Nephron progenitor cell (in vitro differentiated cells): ENCODE measurements at places on chromosomes 4 and X.
A peak's percentile ranks its signal among the peaks of the same experiment; 100 is the strongest.

DNA sequence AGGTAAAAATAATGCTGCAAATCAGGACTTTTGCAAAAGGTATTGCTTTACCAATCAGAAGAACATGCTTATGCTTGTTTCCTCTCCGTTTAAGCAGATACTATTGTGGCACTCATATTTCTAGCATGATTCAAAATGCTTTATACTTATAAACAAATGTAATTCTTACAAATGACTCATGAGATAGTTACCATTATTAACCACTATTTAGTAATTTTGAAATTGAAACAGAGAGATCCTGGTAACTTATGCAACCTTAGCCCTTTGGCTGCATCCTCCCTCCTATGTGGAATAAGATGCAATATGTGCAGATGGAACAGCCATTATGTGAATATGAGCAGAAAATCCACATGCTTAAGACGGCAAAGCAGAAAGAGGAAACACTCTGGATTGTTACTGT is 164.7 kb downstream of the PCDH18 start:
- DNase-seq = no peak

GRCh38 chrX:35149517-35149916 is 206.9 kb downstream of the FAM47B start:
- no peak for DNase-seq

- no peak for DNase-seq
These were observed 333.8 kb upstream of the GRIA3 start for GRCh38 chrX:122850326-122850725.

- peak; percentile 18 for DNase-seq
These were observed 178.5 kb downstream of the CBR4 start for GRCh38 chr4:168831585-168831918.

DNA sequence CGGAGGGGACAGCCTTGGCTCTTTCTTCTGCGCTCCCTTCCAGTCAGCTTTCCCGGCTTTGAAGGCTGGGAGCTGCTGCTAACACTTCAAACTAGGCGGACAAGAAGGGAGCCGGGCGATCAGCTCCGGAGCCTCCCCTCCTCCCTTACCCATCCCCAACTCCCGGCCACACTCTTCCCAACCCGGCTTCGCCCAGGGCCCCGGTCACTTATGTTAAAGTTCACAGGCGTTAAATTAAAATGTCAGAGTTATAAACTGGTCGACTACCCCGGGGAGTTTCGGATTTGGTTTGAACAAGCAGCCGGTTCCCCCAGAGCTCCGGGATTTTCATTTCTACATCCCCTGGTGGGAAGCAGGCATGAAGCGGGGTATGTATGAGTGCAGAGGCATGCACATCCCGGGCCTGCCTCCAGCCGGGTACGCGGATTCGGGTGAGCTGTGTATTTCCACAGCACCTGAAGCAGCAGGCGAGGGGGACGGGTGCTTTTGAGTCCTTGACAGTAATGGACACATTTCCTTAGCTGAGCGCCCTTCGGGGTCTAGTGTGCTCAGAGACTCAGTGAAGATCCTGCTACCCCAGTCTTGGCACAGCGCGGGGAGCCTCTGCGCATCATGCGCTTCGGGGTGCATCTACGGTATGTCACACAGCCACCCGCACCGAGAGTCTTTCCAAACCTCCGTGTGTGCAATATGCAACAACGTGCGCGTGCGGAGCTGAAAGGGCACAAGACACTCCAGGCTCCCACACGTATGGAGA is 880 bp downstream of the UNC5C start:
- peak; percentile 42 for DNase-seq

GRCh38 chr4:184760681-184761080 is 26.8 kb upstream of the CENPU start:
- DNase-seq = no peak

- no peak for DNase-seq
These were observed 9.0 kb upstream of the CD99L2 start for GRCh38 chrX:150907474-150907873.

GRCh38 chrX:67570839-67571238 is 27.0 kb downstream of the AR start:
- no peak for DNase-seq

- no peak for DNase-seq
These were observed 301.2 kb downstream of the BMPR1B start for GRCh38 chr4:95058991-95059390.

- no peak for DNase-seq
These were observed 96.8 kb upstream of the NLGN4X start for GRCh38 chrX:6325437-6325836.

DNA sequence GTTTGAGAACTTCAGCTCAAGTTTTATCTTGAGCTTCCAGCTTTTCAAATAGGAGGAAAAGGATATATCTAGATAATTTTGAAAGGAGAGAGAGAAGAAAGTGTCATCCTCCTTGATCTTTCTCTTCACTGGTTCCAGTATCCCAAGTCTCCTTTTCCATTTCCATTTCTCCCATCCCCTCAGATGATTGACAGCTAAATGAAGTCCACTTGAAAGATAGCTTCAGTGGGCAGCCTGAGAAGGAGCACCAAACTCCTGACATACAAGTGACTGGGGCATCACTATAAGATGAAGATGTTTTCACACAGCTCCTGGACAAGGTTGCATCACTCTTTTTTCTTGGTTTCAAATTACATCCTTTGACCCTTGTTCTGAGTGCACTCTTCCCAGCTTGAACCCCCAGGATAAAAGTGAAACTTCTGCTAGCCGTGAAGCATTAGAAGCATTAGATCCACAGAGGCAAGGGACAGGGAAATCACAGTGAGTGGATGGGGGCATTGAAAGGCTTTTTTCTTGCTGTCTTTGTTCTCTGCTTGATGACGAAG is 17.5 kb upstream of the MAGEA10 start:
- DNase-seq = no peak

- DNase-seq = no peak
These were observed 11.1 kb downstream of the SLC25A43 start for GRCh38 chrX:119410027-119410819.

GRCh38 chr4:55186123-55186522 is 60.7 kb upstream of the KDR start:
- DNase-seq = no peak

DNA sequence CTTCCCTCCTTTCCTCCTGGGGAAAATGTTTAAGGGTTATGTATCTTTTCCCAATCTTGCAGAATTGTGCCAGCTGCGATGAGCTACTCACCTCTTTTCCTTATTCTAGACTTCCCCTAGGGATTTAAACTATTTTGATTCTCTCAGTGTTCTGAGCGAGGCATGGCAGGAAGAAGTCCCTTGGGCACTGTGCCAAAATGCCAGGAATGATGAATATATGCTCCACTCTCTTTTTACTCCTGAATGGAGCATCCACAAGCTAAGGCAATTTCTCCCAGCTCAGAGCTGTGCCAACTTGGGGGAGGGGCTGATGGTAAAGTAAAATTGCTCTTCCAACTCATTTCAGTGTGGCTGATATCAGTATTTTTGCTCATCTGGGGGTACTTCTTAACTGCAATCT is 4.0 kb upstream of the C4orf17 start:
- no peak for DNase-seq

GRCh38 chr4:129095811-129096454 is at the start of gene C4orf33:
Gene C4orf33, plus strand, starts transcription at chr4:129096152. Its CDS starts 6,459 bp downstream, at chr4:129102611.
- peak; percentile 53 for DNase-seq

DNA sequence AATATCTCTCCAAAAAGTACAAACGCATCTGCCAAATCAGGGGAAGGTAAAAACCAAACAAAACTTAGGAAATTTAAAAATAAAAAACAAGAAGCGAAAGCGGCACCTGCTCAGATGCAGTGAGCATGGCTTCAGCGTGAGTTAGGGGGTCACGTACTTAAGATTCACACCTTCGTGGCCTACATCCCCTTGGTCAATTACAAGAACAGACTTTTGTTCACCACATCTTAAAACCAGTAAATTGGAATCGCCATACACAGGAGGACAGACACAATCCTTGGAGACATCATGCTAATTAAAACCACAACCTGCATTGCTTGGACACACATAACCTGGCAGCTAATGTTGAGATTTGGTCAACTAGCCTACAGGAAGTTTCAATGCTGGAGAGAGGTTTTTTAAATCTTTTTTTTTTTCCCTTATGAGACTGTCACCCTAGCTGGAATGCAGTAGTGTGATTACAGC is 12.5 kb upstream of the SEL1L3 start:
- no peak for DNase-seq

GRCh38 chrX:13340182-13340791 is 20.4 kb upstream of the ATXN3L start:
- DNase-seq = no peak

DNA sequence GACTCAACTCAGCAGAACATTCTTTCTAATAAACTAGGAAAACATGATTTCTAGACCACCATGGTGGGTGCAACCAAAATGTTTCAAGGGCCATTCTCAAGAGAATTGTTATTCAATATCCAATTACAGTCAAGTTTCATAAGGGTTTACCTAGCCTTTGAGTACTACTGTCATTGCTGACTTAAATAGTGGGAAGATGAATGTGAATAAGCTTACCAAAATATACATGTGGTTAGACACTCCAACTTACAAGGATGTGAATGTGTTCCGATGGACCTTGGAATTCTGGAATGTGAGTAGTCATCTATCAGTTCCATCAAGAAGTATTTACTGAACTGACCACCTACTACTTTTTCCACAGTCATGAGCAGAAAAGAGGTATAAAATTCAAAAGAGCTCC is 16.9 kb downstream of the SH3RF1 start:
- no peak for DNase-seq

DNA sequence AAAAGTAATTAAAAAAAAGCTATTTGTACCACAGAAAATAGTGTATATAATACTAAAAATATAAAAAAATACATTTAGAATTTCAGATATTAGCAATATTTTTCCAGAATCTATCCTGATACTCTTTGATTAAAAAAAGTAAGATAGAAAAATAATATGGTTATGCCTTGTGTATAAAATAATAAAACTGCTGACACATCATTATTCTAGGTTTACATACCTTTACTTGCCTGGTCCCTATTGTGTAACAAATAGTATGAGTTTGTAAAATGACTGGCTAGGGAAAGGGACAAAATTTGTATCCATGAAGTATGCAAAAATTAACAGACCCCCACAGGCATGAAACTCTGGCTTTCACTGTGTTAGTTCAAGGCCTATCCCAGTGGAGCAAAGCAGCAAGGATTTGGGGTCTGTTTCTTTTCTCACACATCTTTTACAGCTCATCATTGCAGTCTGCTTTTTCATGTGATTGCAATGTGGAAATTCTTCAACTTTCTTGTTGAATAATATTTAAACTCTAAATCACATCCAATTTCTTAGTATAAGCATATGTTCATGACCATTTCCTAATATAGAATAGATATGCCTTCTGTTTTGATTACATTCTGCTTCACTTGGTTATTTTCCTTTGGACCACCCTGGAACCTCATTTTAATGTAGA is 136.7 kb upstream of the PCDH18 start:
- DNase-seq = no peak

- no peak for DNase-seq
These were observed 1786.3 kb upstream of the TENM3 start for GRCh38 chr4:180456928-180457327.

GRCh38 chrX:110359273-110359672 is 625 bp downstream of the RTL9 start:
- no peak for DNase-seq

DNA sequence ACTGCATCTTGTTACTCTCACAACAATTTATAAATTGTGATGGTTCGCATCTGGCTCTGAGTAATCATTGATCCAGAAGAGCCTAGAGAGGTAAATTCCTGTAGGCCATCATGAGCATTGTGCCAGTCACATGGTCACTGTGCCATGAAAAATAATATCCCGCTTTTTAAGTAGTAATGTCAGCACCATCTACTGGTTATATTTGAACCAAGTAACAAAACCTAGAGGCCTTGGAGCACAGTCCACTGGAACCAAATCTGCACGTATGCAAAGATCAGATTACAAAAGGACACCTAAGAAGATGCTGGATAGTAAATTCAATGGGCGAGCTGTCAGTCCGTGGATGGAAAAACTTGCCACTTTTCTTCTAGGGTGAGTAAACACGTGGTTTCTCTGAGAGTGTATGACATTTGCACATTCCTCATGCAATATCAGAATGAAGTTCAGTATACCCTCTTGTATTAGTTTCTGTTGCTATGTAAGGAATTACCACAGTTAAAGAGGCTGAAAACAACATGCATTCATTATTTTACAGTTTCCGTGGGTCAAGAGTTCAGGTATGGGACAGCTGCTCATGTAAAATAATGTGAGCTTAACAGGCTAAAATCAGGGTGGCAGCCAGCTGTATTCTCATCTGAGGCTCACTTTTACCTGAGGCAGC is 26.8 kb downstream of the FAM114A1 start:
- no peak for DNase-seq

GRCh38 chrX:2867206-2867605 is 38.5 kb downstream of the GYG2 start:
- DNase-seq = no peak

- no peak for DNase-seq
These were observed 116.4 kb downstream of the PPA2 start for GRCh38 chr4:105357258-105357980.

DNA sequence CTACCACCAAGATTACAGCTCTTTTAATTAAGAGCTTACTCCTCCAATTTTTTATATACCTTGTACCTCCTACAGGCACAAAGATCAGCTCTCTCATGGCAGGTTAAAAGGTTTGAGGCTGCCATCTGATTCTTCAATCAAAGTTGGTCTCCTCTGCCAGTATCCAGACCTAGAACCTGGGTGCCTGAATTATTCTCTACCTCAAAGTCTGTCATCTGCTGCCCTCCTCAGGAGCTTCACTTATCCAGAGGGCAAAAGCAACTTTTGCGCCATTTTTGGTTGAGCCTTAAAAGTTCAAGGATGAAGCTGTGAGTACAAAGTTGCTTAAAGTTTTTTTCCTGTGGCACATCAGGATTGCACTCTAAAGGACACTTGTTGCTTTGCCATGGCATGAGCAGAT is 343.7 kb upstream of the PPP1R2C start:
- no peak for DNase-seq

DNA sequence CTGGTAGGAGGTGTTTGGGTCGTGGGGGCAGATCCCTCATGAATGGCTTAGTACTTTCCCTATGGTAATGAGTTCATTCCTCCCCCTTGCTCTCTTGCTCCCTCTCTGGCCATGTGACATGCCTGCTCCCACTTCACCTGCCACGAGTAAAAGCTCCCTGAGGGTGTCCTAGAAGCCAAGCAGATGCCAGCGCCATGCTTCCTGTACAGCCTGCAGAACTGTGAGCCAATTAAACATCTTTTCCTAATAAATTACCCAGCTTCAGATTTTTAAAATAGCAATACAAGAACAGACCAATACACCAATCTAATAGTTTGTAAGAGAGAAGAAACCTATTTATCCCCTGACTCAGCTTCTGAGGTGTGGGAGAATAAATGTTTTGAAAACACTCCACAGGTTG is 60.5 kb downstream of the FGFBP1 start:
- DNase-seq = no peak

- DNase-seq = peak; percentile 66
These were observed 44.9 kb upstream of the PDLIM5 start for GRCh38 chr4:94406668-94407437.

DNA sequence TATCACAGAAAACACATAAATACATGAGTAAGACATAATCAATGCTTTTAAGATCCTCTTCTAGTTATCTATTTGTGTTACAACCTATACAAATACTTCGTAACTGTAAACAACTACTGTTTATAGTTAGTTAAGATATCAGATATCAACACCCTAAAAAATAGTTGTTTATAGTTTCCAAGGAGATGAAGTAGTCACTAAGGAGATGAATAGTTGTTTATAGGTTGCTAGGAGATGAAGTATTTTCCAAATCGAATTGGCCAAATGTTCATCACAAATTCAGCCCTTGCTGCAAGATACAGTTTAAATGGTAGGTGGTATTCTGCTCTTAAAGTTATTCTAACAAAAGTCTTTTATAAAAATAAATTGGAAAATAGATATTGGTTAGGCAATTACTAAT is 618.2 kb upstream of the PCDH10 start:
- DNase-seq = no peak

- DNase-seq = no peak
These were observed 488.9 kb upstream of the PCDH10 start for GRCh38 chr4:132660181-132660580.
